ENCODE measurements at places on chromosomes 5 and 9.

DNA sequence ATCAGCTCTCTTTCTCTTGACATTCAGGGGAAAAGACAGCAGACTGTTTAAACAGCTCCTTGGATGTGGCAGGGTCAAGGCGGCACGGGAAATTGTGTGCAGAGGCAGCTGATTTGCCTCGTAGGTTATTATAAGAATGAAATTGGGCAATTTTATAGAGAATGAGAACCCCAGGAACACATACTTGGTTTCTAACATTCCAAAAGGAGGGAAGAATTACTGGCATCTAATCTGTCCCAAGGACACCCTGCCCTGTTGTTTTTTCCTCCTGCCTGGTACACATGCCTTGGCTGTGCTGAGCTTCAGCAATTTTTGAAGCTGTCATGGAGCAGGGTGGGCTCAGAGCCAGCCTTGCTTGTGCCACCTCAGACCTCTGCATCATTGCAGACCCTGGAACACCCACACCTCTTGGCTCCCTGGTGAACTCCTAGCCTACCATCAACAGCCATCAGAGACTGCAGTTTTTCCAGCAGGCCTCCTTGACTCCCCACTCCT is 143.6 kb downstream of the BOD1 start:
- no peak for DNase-seq

DNA sequence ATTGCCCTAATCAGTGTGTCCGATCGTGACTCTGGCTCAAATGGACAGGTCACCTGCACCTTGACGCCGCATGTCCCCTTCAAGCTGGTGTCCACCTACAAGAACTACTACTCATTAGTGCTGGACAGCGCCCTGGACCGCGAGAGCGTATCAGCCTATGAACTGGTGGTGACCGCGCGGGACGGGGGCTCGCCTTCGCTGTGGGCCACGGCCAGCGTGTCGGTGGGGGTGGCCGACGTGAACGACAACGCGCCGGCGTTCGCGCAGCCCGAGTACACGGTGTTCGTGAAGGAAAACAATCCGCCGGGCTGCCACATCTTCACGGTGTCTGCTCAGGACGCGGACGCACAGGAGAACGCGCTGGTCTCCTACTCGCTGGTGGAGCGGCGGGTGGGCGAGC is 1.4 kb downstream of the PCDHA13 start:
- no peak for DNase-seq

- DNase-seq = no peak
These were observed 49.6 kb downstream of the ARHGAP26 start for GRCh38 chr5:142819825-142820224.

GRCh38 chr5:909994-910768 is 17.5 kb downstream of the TRIP13 start:
- no peak for DNase-seq

GRCh38 chr9:20945269-20945668 is 86.2 kb downstream of the HACD4 start:
- DNase-seq = no peak

DNA sequence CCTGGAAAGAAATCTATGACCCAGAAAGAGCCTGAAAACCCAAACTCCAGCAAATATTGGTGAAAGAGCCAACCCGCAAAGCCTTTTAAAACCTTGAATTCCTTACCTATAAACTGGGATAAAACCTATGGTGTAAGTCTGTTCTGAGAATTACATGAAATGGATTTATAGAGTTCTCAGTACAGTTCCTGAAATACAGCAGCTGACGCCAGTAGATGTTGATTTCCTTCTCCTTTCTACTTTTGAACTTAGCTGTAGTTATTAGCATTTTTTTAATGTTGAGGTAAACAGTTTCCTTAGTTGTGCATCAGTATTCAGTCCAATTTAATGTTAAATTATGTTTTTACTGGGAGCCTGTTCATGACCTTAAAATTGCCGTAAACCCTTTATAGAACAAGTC is 3.7 kb downstream of the SPIN1 start:
- no peak for DNase-seq

DNA sequence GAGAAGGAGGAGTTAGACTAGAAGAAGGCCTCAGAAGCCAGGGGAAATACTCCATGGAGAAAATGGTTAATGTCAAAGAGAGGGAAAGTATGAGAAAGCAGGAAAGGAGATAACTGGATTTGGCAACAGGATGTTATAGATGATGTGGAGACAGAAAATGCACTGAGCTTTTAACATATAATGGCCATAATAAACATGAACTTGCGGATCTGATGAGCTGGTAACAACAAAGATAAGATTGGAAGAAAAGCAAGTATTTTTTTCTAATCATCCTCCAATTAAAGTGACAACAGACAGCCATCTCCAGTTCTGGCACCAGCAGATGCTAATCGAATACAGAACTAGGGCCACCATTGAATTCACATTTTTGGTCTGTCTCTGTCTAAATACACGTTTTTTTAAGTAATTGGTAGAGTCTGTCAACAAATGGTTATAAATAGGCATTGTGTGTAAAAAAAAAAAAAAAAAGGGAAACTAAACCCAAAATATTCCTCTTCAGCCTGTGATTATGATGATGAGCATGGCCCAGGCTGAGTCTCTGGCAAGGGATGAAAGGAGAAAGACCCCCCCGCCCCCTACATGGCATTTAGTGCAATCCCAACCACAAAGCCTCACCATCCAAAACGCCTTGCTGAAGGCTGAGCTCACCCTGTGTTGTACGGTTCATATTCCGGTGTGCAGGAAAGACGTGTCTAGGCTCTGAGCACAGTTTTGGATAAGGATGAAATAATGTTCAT is 149.5 kb upstream of the LHFPL2 start:
- DNase-seq = no peak

DNA sequence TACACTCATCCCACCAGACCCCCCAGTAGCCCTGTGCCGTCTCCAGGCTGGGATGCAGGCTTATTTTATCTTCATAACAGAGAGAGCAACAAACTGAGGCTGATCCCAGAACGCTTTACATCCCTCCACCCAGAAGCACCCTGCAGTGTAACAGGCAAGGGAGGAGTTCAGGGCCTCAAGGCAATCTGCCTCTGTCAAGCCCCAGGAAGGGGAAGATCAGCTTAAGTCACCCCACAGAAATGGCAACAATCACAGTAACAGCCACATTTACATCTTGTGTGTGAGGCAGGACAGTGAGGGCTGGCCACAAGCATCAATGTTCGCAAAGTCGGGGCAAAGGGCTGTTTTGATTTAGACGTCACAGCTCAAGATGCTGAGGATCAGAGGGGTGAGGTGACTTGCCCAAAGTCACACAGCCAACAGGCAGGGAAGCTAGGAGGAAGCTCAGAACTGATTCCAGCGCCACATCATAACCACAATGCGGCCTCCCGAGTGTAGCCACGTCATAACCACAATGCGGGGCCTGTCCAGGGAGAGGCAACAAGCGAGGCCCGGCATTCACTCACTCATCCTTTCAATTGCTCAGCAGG is 14.4 kb downstream of the STK10 start:
- DNase-seq = peak; percentile 63

Data from HL-60 (cell line).